Activated naive CD4-positive, alpha-beta T cell treated with anti-CD3 and anti-CD28 coated beads, Interleukin-2, amount 50 U/mL, for 72 hours (primary cell): ENCODE measurements at places on chromosomes 4 and X. TPM values are rescaled to one million over a fixed set of nuclear protein-coding genes. Genes with fewer than 3 reads are reported as not detected.

Gene PIR
- total RNA-seq = 4.7 TPM

Gene LIMCH1
- total RNA-seq = not detected

Gene SSX2B
- total RNA-seq = not detected

Gene TEX13C
- total RNA-seq = not detected

Gene OTUD5
- total RNA-seq = 76.8 TPM

DNA sequence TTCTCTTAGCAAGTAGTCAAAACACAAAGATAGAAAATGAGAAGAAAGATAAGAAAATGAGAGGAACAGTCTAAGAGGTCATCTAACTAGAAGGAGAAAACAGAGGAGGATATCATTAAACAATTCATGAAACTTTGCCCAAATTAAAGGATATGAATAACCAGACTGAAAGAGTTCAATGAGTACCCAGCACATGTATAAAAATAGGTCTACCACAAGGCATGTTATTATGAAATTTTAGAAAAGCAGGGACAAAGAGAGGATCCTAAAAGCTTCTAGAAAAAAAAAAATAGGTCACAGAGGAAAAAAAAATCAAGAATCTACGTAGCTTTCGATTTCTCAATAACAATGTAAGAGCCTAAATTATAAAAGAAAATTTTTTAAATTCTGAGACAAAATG lies 118.5 kb downstream of the WDFY3 start:
- DNase-seq = no peak

- no peak for DNase-seq
Measured at GRCh38 chrX:52563105-52563504, 46.2 kb upstream of the XAGE1B start.

DNA sequence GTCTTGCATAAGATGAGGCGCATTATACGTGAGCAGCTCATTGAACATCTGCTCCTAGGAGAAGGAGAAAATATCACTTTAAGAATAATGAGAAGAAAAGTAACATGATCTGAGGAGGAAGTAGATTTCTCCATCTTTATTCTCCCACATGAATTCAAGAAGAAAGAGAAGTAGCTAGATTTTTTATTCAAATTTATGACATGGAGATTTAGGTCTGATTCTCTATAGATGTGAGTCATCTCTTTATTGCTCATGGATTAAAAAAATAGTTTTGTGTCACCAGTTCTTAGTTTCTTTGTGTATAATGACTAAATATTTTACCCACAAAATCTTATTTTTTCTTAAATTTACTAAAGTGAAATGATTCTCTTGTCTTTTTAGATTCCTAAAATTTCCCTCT lies 40.4 kb downstream of the HPGDS start:
- no peak for DNase-seq
